ENCODE measurements at places on chromosomes 5 and 9. TPM values are rescaled to one million over a fixed set of nuclear protein-coding genes. Genes with fewer than 3 reads are reported as not detected.

- DNase-seq = peak; percentile 91
Observed at GRCh38 chr5:32312197-32312594, 543 bp downstream of the MTMR12 start.

DNA sequence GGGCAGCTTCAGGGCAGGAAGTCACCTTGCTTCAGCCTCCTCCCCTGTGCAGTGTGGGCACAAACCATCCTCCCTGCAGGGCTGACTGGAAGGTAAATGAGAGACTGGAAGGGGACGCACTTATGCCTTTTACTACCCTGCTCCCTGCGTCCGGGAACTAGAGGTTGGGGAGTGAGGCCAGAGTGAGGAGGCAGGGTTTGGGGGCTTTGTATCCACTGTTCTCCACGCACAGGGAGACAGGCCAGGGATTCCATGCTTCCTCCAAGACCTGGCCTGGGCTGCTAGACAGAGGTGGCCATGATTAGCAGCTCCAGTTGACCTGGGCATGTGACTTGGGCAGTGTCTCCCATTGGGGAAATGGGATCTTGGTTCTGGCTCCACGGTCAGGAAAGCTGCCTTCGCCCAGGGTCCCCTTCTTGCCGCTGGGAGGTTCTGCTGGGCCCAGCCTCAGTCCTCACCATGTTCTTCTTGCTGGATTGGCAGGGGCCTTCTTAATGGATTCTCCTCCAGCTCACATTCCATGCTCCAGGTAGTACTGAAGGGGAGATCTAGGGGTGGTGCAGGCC lies 37.0 kb upstream of the PSD2 start:
- no peak for DNase-seq

DNA sequence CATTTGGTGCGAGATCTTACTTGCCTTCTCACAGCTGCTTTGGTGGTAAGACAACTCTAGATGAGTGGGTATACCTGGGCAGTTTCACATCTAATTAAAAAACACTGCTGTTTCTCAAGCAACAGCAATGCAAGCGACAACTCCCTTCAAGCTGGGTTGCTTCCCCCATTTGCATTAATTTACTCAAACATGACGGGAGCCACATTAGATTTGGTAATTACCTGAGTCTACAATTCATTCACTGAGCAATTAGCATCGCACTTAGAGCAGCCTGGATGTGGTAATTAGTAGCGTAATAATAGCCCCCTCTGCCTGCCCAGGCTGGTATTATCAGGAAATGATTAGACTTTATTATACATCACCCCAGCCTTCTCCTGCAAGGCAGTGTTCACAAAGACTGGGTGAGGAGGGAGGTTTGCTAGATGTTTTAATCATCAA lies 73.4 kb downstream of the FBXO38 start:
- DNase-seq = peak; percentile 32

- no peak for DNase-seq
Observed at GRCh38 chr9:9498128-9498527, 1114.7 kb downstream of the PTPRD start.

- DNase-seq = no peak
Observed at GRCh38 chr9:36030871-36031270, 5.8 kb upstream of the RECK start.

- no peak for DNase-seq
Observed at GRCh38 chr9:32635362-32635761, at the start of gene TAF1L. Gene TAF1L (minus strand): TSS chr9:32635669. CDS start chr9:32635579, 90 bp downstream.

DNA sequence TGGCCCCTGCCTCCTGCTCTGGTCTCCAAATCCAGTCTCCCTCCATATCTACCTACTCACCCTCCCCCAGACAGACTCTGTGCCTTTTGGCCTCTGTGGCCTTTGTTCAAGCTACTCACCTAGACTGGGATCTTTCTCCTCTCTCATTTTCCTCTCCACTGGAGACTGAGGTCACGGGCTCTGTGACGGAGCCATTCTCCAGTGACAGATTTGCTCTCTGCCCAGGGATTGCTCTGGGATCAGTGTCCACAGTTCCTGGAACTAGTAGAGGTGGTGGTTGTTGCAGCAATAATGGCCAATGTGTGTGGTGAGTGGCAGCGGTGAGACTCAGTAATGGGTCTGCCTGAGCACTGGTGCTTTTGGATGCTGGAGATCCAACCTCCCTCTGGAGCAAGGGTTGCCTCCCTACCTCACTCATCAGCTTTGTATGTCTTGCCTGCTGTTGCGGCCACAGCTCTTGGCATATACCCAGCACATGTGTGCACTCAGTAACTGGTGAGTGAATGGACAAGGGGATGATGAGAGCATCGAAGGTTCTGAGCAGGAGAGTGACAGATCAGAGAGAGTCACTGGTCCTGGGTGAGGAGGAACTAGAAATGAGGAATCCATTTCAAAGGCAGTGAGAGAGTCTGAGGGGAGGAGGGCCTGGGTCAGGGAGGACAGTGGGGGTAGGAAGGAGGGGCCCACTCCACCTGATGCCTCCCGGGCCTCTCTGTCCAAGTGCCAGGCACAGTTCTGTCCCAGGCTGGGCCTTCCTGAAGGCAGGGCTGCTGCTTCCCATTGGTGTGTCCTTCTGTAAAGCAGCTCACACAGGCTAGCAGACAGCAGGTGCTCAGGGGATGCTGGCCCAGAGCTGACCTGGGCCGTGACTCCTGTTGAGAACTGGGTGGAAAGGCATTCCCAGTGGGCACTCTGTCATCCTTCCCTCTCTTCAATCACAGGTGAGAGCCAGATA lies 96.5 kb upstream of the PITX1 start:
- DNase-seq = no peak

DNA sequence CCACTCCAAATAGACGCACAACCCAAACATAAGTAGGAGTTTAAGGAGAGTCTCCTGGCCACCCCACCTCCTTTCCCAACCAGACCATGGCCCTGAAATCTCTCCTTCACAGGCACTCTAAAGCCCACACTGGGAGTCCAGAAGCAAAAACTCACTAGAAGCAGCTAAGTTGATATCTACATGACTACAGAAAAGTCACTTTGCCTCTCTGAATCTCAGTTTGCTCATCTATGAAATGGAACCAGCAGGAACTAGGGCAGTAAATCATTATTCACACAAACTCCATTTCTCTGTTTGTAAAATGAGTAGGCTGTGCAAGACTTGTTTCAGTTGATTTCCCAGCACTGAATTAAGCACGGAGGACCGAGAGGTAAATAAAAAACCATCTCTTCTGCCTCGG lies 4.1 kb upstream of the WWC1 start:
- DNase-seq = no peak

DNA sequence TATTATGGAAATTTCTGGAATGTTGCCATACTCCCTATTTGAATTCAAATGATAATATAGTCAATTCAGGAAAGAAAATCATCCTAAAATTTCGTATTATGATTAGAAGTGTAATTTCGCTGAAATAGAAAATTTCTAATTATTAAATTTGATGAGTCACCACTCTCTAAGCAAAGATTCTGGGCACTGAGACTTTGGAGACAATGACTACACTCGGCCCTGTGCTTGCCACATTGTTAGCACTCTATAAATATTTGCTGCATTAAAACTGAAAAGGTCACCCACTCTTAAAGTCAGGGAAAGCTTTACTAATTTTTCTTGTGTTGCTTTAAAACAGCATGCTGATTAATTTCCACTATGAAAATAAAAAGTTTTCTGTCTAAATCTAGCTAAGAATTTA lies 240.3 kb downstream of the TLE4 start:
- DNase-seq = no peak

DNA sequence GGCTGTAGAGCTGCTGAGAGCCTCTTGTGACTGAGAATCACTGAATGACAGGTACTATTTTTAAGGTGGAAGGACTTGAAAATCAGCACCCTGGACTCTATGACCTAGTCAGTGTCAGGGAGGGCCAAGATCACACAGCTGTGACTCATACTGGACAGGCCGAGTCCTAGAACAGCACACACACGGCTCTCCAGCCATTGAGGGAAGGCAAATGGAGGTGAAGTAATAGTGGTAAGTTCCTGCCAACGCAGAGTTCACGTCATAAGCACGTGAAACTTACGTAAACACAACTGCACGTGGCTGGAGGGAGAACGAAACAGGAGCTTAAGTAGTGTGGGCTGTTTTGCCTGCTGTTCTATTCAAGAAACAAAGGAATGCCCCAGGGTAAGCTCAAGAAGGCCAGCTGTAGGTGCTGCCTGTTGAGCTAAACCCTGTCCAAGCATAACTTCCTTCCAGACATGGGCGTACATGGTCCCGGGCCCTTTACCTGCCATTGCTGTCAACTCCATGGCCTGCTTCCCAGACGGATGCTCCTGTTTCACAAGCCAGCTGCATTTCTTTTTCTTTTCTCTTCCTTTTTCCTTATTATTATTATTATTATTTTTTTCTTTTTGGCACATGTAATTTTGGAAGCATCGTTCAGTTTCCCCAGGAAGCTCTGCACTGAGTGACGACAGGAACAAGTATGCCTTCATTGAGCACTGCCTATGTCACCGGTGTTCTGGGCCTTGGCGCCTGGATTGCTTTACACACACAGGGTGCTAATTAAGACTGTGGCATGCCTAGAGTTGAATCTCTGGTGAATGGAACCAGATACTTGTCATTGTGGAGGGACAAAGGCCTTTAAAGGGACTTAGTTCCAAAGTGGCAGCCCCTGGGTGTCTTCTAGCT lies 10.2 kb upstream of the LCP2 start:
- DNase-seq = no peak

PLAC8L1 gene
- not detected for polyA plus RNA-seq

RNF224 gene
- polyA plus RNA-seq = 0.80 TPM

C9orf50 gene
- polyA plus RNA-seq = 2.8 TPM

CDC42SE2 gene
- 24.8 TPM for polyA plus RNA-seq

RIMOC1 gene
- polyA plus RNA-seq = 6.5 TPM

SEMA6A gene
- polyA plus RNA-seq = 4.0 TPM

Measured in kidney (tissue), 22 donors.